DMS 273 treated with DMSO at 0.1 percent for 48 hours (cell line): ENCODE measurements at places on chromosomes 12 and 14.
A peak's percentile ranks its signal among the peaks of the same experiment; 100 is the strongest.

DNA sequence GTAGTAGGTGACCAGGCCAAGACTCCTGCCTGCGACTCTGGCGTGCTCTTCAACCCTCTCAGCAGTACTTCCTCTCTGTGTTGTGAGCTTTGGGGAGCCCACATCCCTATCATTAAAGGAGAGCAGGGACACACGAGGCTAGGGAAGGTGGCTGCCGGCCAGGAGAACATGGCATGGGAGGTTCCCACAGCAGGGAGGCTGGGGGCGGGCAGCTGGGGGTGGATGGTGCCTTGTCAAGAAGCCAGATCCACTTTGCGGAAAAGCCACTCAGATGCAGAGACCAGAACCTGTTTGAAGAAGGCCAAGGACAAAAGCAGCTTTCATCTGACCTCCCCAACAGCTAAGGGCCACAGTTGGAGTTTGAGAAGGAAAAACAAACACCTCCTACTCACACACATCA, 198.6 kb downstream of the BCL11B start:
- DNase-seq = no peak

DNA sequence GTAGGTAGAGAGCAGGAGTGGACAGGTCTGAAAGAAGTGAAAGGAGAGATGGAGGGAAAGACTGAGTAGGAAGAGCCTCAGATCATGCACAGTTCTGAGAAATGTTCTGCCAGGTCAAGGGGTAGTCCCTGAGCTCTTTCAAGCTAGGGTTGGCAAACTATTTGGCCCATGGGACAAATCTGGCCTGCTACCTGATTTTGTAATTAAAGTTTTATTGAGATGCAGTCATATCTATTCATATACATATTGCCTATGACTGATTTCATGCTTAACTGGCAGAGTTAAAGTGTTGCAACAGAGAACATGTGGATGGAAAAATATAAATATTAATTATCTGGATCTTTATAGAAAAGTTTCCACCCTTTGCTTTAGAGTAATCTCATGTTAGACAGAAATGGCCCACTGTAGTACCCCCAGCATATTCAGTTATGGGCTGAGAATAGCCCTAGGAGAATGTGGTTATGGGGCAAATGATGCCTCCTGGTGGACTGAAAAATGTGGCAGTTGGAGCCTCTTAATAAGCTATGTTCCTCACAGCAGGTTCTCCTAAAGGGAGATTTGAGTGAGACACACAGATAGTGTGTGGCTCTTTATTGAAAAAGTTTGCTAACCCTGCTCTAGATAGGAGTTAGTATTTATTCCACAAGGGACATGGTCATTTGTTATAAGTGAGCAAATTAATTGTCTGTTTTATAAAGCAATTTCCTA, 476.9 kb downstream of the LRIG3 start:
- DNase-seq = no peak

DNA sequence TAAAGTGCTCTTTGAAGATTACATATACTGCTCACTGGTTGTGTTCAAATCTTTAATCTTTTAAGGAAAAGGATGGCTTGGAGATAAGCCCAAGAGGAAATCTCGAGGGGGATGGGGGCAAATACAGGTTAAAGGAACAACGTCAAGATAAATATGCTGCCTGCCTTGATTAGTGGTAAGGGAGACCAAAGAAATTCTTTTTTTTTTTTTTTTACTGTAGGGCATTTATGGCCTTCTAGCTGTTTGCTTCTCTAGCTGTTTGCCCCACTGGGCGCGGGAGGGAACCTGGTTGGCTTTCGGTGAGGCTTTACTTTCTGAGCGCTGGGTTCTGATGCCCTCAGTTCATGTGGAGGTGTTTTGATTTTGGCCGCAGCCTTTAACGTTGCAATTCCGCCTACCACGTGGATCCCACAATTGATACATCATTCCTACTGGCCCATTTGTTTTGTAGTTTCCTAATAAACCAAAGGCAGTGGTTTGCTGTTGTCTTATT, 5.7 kb downstream of the CCND2 start:
- DNase-seq = no peak

GRCh38 chr12:47277972-47278448, 198.3 kb upstream of the AMIGO2 start:
- no peak for DNase-seq

DNA sequence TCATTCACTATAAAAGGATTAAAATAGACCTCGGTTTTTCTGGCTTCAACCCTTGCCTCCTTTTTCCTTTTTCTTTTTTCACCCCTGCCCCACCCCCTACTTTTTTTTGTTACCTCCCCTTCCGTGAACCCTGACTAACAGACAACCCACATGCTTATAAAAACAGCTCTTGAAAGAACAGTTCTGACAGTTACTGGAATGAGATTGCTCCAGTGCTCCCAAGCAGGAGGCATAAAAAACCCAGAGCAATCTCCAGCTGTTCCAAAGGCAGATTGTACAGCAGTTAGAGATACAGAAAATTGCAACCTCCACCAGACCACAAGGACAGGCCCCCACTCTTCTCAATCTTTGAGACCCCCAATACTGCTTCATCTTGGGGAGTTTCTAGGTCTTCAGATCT, 29.9 kb upstream of the TMEM260 start:
- DNase-seq = no peak

DNA sequence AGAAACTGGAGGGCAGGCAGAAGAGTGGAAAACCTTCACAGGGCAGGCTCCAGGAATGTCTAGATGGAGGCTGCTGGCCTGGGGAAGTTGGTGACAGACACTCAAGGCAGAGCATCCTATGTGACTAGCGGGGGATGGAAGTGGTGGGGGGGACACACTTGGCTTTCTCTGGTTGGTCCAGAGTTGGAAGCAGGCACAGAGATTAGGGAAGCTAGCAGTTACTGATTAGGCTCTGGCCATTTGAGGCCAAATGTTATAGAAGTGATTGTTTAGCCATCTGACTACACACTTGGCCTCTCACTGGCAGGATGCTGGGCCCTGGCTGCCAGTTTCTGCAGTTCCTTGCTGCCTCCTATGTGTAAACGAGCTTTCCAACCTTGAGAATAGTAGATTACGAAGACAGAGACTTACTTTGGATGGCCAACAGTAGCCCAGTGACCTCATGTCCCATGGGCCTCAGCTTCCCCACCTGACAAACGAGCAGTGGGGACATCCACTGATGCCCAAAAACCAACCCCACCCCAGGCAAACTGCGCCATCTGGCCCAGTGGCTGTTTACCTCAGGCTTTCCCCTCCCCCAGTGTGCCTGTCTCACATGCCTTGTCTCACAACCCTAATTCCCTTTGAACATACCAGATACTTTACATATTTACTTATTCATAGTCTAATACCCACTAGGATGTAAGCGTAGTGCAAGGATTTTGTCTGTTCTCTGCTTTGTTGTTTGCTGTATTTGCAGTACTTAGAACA, 102.7 kb downstream of the PAPLN start:
- peak; percentile 52 for DNase-seq

GRCh38 chr14:106844608-106845285, 1318.4 kb downstream of the TMEM121 start:
- DNase-seq = no peak

GRCh38 chr12:6823182-6824084, 1.8 kb downstream of the GPR162 start:
- DNase-seq = no peak

GRCh38 chr12:53862831-53863230, 75.8 kb upstream of the HOXC13 start:
- DNase-seq = no peak

- no peak for DNase-seq
Measured at GRCh38 chr12:29732191-29732590, 51.6 kb downstream of the TMTC1 start.

- no peak for DNase-seq
Measured at GRCh38 chr12:103547929-103548328, 39.1 kb upstream of the STAB2 start.

GRCh38 chr12:65594409-65594808, 229.9 kb upstream of the HMGA2 start:
- DNase-seq = no peak

DNA sequence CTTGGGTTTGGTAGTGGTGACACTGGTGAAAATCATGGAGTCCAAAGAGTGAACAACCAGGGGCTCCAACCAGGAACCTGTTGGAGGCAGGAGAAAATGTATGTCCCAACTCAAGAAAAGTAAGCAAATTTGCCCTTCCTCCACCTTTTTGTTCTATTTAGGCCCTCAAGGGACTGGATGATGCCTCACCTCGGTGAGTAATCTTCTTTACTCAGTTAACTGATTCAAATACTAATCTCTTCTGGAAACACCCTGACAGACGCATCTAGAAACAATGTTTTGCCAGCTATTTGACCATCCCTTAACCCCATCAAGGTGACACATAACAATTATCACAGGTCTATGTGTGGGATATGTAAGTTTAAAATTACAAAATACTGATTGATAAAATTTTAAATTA, 272.4 kb upstream of the FOXG1 start:
- no peak for DNase-seq

DNA sequence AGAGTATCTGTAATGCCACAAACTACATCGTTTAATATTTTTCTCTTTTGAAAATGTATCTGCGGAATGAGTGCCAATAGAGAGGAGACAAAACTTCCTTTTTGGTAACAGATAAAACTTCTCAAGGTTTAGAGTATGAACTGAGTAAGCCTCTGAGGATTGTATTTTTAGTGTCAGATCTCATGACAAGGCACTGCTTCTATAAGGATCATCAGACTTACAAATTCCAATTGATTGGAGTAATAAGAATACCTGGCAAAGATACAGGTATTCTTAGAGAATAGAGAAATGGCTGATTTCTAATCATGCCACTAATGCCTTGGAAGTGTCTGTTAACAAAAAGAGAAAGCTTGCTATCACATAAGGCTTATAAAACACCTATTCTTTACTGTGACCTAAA, 45.3 kb downstream of the SLC35F4 start:
- no peak for DNase-seq

GRCh38 chr12:88953029-88953586, 372.8 kb upstream of the KITLG start:
- no peak for DNase-seq

- no peak for DNase-seq
Measured at GRCh38 chr12:62522984-62523383, 56.4 kb downstream of the MON2 start.

DNA sequence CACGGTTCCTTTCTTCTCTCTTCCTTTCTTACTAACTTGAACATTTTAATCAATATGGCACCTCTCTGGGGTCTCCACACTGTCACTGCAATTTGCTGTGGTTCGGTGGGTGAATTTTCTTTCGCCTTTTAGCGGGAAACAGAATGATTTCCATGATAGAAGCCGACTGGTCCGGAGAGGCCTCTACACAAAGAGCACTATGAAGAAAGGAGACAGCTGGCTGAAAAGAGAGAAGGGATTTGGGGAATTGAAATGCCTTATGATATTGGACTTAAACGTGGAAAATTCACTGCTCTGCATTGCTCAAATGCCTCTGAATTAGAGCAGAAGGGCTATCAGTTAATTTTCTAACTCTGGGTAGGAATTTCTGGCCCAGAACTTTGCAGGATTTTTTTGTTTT, 55.9 kb downstream of the KCNA5 start:
- no peak for DNase-seq

DNA sequence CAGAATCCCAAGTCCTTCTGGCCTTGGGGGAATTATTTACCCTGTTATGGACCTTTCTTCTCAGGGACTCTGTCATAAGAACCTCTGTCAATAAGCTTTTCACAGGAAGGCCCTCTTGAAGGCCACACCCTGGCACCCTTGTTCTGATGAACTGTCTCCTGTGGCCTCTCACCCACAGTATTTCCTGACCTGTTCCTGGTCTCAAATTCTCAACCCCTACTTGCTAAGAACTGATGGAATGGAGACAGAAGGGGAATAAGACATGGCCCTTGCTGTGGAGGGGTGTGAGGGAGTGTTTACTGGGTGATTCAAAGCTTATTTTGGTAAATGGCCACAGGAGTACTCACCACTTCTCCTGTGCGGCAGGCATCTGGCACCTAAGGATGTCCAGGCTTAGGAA, 1082.9 kb downstream of the BCL11B start:
- no peak for DNase-seq

DNA sequence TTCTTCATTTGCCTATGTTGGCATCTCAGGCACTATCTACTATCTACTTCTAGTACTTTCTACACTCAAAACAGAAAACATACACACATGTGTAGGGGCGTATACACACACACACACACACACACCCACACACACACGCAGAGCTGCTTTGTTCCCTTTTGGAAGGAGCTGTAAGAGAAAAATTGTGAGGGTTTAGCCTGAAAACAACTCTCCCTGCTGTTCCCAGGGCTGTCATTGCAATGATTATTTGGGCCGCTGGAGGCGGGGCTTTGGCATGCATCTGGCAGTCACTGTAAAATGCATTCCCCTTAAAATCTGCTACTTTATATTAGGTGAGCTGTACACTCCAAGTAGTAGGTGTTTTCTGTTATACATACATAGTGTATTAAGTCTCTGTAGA, 29.1 kb upstream of the SLC38A2 start:
- no peak for DNase-seq

DNA sequence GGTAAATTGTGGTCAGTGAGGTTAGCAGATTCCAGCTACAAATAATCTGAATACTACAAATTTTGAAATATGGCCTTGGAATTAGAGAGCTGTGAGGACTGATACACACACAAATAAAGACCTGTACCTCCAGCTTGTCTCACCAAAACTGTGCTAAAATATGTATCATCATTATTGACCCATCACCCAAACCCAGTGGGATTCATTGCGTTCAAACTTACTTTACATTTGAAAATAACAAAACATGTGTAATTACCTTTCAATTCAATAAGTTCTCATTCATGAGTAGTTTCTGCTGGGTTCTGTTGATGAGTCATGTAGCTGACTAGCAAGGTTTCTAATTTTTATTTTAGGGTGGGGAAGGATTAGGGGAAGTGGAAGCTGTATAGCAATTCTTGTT, 170.9 kb downstream of the MSRB3 start:
- DNase-seq = no peak

- DNase-seq = no peak
Measured at GRCh38 chr14:96797582-96798349, 584 bp downstream of the VRK1 start.

- DNase-seq = no peak
Measured at GRCh38 chr12:93682846-93683261, 5.7 kb downstream of the CRADD start.

DNA sequence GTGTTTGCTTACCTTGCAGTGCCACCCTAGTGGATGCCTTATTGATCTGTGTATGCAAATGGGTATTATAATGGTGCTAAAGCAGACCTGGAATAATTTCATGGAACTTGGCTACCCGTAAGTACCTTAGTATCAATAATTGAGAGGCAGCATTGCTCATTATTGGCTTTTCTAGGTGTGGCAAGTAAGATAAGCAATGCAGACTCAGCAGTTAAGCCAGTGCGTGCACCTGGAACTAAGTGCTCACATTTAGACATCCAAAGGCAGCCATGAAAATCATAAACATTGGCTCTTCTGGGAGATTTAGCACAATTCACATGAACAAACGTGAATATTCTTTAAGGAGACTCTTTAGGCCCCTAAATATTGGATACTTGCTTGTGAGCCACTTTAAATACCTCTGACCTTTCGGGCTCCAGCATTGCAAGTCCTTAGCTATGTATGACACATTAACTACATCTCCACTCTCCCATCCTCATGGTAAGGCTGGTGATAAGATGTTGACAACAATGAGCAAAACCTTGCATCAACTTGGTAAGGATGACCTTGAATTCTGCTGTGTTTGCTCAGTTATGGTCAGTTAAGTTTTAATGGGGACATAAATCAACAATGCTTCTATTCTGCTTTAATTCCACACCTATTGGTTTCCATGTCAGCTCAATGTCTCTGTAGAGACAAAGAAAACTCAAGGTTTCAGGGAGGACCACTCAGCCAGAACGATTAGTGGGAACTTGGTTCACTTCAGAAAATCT, 112.0 kb downstream of the SLC5A8 start:
- DNase-seq = no peak

GRCh38 chr12:10873378-10873777, 10.7 kb downstream of the PRH1 start:
- DNase-seq = no peak
